ENCODE measurements at places on chromosomes 7 and 10.

- peak; percentile 39 for DNase-seq
These were observed at the start of gene BMI1 for GRCh38 chr10:22320591-22321155. Gene BMI1, plus strand, starts transcription at chr10:22321099. Its CDS starts 5,351 bp downstream, at chr10:22326450.

GRCh38 chr7:85950871-85951270 is 692.8 kb upstream of the GRM3 start:
- no peak for DNase-seq

- DNase-seq = no peak
These were observed 323.3 kb upstream of the KAT6B start for GRCh38 chr10:74502963-74503608.

- DNase-seq = no peak
These were observed 70.4 kb upstream of the ATRNL1 start for GRCh38 chr10:115022733-115023132.

GRCh38 chr10:86522510-86522855 is 891 bp upstream of the WAPL start:
- no peak for DNase-seq

DNA sequence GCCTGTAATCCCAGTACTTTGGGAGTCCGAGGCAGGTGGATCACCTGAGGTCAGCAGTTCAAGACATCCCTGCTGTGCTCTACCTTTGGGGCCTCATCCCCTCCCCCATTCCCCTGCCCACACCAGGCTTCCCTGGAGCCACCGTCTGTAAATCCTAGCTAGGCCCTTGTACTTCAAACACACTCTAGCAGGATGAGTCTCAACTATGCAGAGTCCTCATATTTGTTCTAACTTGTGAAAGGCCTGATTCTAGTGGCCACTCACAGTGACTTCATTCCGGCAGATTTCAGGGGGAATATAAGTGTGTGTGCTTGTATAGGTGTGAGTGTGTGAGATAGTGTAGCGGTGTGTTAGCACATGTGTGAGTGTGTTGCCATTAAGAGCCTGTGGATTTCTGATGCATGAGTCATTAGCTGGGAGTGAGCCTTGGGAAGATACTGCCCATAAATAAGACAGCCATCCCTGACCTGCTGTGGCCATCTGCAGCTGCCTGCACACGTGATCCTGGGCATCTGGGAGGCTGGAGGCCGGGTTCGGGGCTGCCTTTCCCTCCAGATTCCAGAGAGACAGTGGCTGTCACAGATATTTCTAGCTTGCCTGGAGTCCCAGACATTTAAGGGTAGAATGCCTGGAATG is 1.7 kb upstream of the NEURL1 start:
- no peak for DNase-seq

- no peak for DNase-seq
These were observed 86.5 kb downstream of the RALA start for GRCh38 chr7:39709768-39710311.

DNA sequence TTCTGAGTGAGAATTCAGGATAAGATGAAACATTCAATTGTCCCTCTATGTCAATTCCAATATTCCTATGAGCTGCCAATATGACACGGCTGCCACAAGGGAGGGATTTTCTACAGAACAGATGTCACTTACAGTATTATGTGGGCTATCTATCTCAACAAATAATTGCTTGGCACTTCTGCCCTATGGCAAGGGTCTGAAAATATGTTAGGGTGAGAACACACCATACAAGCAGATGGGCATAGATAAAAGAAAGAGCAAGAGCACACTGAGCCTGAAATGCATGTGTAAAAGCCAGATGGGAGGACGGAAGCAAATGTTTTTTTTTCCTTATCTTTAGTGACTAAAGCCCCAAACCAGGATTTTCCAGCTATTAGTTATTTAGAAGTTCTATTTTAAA is 70.1 kb upstream of the TFEC start:
- no peak for DNase-seq

- peak; percentile 34 for DNase-seq
These were observed 64.9 kb downstream of the CREM start for GRCh38 chr10:35191523-35191922.

DNA sequence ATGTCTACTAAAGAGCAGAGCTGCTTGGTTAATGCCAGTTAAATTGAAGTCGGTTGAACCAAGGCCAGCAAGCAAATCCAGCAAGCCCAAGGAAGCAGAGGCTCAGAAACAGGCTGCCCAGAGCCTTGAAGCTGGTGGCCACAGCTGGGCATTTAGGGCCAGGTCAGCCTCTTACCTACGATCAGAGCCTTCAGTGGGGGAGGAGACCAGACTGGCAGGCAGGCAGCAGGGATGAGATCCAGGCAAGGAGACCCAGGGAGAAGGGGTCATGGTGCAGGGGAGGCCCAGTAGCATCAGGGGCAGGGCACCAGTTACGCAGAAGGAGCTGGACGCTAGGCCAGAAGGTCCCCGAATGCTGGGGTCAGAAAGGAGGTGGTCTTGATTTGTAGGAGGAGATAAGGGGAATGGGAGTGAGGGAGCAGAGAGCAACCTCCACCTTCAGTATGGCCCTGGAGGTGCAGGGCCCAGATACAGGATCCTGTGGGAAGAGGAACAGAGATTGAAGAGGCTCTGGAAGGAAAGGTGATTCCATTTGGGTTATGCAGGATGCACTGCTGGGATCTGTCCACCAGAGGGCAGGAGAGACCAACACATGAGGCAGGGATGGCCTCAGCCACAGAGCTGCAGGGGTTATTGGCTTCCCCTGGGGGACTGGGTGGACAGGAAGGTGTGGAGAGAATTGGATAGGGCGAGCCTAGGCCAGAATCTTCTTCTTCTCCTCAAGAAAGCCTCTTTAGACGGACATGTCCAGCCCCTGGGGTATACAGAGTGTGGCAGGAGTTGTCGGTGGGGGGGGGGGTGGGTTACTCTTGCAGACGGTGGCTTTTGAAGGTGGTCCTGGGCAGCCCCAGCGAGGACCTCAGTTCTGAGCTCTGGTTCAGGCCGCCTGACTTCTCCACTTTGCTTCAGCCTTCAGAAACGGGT is 132.6 kb upstream of the PODXL start:
- no peak for DNase-seq

DNA sequence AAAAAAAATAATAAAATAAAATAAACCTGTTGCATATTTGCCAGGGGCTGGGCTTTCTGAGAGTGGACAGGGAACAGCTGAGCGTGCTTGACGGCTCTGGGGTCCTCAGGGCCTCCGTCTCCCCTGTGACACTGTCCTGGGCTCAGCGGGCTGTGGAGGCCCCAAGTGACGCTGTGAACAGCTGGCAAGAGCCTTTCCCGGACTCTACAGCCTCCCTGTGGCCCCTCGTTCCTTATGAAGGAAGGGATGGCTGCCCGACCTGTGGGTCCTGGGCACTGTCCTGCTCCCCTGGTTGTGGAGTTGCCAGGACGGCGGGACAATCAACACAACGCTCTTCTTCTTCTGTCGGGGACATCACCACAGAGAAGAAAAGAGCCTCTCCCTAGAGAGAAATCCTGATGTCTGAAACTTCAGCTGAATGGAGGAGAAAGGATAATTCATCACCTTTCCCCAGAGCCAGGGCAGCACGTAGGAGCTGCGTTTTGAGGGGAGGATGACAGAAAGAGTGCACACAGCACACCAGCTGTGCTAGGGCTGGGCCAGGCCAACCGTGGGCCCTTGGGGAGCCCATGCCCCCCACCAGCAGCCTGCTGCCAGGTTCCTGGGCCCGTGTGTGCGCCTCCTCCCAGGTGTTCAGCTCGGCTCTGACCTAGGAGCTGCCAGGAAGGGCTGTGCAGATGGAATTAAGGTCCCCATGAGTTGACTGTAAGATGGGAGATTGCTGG is 45.4 kb downstream of the RBM17 start:
- DNase-seq = no peak

- DNase-seq = no peak
These were observed 6.5 kb downstream of the VSIR start for GRCh38 chr10:71766717-71767419.
